CD4-positive, alpha-beta T cell treated with Interleukin-1 beta for 1 hour (primary cell): ENCODE measurements at places on chromosomes 11 and 22.

- DNase-seq: no peak
Observed at GRCh38 chr22:40212121-40212520, 34.4 kb downstream of the TNRC6B start.

DNA sequence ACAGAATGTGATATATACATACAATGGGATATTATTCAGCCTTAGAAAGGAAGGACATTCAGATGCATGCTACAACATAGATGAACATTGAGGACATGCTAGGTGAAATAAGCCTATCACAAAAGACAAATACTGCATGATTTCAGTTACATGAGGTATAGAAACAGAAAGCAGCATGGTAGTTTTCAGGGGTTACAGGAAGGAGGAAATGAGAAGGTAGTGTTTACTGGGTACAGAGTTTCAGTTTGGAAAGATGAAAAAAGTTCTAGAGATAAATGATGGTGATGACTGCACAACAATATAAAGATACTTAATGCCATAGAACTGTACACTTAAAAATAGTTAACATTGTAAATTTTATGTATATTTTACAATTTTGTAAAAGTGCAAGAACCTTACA is 266.7 kb upstream of the C11orf87 start:
- no peak for DNase-seq

GRCh38 chr11:12170984-12171383 is 60.6 kb downstream of the MICAL2 start:
- DNase-seq: no peak

DNA sequence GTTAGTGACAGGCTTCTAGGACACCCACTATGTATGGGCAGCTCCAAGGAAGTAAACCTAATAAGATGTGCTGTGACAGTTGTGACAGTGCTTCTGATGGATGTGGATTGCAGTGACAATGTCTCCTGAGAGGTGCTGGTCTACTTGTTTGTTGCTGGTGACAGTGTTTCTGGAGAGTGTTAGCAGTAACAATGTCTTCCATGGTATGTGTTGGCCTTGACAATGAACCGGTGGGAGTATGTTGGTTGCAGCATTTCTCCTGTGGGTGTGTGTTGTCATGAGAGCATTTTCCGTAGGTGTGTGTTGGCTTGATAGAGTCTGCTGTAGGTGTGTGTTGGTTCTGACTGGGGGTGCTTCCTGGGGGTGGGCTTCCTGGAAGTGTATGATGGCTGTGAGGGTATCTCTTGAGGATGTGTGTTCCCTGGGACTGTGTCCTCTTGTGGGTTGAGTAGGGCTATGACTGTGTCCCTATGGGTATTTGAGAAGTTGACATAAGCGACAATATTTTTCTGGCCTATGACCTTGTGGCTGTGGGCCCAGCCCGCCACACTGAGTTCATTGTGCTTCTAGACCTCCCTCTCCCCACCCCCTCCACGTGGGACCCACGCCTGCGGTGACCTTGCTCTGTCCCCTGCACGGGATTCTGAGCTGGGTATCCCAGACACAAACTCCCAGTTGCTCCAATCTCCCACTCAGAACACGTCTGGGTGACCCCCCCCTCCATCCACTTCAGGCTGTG is 1.2 kb downstream of the DCHS1 start:
- DNase-seq: no peak

DNA sequence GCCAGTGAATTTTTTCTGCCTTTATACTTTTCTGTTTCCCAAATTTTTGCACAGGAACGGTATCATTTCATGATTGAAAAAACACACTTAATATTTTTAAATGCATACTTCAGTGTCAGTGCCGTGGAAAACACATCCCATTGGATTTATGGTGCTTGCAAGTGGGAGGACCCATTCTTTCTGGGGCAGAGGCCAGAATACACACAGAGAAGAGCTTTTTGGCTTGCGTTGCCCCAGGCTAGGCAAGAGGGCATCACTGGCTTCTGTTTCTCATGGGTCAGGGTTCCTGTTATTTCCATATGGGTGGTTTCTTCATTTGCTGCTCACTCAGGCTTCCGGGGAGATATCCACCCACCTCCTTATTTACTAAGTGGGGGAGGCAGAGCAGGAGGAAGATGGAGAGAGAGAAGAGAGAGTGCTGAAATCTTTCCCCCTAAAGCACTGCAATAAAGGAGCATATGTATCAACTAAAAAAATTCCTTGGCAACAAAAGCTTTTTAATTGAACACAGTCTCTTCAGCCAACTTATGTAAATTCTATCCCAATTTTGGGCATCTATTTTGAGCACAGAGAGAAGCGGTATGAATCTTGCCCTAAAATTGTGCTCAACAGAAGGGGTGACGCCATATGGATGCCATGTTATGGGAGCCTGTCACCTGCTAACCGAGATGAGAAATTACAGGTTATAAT is 66.0 kb upstream of the KIRREL3 start:
- no peak for DNase-seq

GRCh38 chr11:19842505-19842904 is 129.9 kb downstream of the NAV2 start:
- DNase-seq: no peak

- DNase-seq: no peak
Observed at GRCh38 chr11:56700242-56700913, 1.5 kb downstream of the OR9G1 start.

DNA sequence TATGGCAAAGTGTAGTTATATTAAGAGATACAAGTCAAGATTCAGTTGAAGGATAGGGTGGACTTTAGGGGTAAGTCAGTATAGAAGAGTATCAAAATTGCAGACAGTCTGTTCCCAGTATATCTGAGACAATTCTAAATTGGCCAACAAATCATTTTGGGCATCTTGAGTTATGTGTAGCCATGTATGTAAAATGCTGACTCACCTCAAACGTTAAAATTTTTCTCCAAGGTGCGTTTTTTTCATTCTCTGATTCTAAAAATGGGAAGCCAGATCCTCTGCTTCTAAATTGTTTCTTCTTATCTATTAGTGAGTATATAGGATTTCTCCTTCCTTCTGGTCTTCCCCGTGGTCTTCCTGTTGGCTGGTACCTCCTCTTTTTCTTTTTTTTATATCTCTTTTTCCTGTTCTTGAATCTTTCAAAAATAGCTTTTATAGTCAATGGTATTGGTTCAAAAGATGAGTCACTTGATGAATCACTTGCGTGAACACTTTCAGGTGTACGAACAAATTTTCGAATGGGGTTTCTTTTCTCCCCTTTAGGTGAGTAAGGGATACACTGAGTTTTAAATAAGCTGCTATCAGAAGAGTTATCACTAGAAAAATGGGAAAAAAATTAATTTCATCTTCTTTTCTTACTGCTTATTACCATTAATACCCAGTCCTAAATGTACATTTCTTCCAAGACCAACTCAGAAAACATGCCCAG is 3.2 kb downstream of the TAF1D start:
- no peak for DNase-seq

DNA sequence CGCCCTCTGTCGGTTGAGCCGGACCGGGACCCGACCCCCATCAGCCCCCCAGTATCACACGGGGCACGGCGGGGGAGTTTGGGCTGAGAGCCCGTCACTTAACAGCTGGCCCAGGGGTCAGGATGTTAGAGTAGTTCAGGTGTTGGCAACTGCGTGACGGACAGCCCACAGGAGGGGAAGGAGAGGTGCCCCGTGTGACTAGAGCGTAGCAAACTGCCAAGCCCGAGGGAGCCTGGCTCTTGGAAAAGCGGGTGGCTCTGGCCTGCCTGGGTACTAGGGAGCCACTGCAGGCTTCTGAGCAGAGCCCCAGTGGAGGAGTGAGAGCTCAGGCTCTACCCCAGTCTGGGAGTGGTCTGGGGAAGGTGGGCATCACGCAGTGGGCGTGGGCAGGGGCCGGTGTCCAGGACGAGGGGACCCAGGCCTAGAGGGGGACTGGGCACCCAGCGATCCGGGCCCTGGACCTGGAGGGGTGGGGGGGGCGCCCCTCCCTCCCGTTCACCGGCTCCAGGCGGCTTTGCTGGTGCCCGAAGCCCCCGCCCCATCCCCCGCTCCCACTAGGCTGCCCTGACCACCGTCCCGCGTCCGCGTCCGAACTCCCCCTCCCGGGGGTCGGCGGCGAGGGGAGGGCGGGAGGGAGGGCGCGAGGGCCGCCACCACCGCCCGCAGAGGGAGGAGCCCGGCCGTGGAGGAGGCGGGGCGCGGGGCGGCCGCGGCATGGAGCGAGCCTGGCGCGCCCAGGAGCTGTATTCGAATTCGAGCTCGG is 24.4 kb downstream of the SHANK3 start:
- no peak for DNase-seq
